Thoracic aorta (tissue), 2 donors: ENCODE measurements at places on chromosomes 12 and 14.

DNA sequence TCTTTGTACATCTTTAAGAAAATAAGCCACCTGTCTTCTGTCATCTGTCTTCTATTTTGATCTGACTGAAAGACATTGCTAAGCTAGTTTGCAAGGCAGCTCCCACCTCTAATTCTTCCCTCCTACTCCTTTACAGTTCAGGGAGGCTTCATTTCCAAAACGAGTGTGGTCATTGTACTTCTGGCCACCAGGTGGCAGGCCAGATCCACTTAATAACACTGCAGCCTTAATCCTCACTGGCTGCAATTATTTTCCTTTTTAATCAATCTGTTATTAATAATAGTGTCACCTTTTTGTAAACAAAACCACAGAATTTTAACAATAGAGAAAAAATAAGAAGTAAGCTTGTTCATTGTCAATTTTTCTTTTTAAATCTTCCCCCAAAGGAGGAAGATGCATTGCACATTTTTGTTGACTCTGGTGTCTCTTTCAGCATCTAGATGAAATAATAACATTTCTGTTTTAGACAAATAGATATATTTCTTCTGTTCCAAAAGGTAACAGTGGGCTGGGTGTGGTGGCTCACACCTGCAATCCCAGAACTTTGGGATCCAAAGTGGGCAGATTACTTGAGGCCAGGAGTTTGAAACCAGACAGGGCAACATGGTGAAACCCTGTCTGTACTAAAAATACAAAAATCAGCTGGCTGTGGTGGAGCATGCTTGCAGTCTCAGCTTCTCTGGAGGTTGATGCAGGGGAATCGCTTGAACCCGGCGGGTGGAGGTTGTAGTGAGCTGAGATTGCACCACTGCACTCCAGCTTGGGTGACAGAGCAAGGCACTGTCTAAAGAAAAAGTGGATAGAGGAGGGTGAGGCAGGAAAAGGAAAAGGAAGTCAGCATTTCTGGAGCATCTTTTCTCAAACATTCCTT, 23.3 kb downstream of the GABARAPL1 start:
- DNase-seq = no peak

DNA sequence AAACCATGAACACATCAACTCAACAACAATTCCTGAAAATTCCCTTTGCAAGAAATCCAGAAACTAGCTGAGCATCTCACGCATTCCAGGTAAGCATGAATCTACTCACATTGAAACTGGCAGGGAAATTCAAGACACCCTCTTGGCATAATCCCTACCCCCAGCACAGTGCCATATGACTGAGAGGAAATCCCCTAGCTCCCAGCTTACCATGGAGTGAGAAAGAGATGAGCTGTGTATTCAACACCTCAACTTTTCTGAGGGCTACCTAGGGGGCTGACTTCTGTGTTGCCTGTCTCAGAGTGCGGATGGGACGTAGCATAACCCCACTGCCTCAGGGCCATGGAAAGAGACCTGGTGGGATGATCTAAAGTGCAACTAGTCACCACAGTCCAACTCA, 37.7 kb upstream of the GPR132 start:
- DNase-seq = no peak

DNA sequence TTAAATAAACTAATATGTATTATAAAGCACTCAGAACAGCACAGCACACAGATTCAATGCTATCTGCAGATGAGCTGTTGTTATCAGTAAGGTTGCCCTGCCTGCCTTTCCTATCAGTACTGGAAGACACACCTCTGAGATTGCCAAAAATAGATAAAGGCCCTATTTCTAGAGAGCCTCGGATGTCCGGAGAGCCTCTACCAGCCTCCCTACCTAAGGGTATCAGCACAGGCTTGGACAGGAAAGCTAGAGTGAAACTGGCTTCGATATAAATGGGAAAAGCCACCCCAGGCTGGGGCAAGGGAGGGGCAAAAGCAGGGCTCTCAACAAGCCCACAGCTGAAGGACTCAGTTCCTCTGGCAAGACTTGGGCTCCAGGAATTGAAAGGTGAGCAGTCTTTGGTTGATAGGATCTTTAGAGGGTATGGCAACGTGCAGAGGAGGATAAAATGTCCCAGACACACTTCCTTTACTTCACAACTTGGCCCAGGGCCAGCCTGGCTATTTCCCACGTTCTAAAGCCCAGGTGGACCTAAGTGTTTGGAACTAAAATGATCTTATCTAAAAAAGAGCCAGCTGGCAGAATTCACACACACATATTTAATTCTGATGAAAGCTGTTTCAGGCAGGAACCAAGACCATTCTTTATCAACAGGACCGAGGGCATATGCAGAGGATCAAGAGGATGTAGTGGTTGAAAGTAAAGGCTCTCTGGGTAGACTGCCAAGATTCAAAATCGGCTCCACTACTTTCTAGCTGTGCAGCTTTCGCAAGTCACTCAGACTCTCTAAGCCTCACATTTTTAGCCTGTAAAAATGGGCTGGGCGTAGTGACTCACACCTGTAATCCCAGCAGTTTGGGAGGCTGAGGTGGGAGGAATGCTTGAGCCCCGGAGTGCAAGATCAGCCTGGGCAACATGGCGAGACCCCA, 37.8 kb upstream of the ITPR2 start:
- no peak for DNase-seq

GRCh38 chr12:66323017-66323416, 20.7 kb downstream of the HELB start:
- no peak for DNase-seq

GRCh38 chr12:27219693-27220054, 24.4 kb upstream of the STK38L start:
- DNase-seq = no peak

GRCh38 chr12:6957741-6958608, 6.8 kb downstream of the PTPN6 start:
- no peak for DNase-seq

DNA sequence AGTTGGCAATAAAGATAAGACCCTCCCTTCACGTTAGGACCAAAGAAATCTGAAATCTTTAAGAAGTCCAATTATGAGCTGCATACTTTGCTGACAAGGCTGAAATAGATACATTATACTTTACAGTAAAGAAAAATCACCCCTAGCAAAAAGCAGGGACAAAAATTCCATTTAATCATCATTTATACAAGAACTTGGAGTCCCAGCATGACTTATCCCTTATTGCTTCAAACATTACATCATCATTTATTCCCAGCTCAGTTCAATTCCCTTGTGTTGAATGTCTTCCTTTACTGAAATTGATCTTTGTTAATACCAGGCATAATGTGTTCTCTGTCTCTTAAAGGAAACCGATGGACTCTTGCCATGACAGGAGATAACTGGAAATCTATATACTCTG, 449.6 kb upstream of the CCDC196 start:
- DNase-seq = no peak

DNA sequence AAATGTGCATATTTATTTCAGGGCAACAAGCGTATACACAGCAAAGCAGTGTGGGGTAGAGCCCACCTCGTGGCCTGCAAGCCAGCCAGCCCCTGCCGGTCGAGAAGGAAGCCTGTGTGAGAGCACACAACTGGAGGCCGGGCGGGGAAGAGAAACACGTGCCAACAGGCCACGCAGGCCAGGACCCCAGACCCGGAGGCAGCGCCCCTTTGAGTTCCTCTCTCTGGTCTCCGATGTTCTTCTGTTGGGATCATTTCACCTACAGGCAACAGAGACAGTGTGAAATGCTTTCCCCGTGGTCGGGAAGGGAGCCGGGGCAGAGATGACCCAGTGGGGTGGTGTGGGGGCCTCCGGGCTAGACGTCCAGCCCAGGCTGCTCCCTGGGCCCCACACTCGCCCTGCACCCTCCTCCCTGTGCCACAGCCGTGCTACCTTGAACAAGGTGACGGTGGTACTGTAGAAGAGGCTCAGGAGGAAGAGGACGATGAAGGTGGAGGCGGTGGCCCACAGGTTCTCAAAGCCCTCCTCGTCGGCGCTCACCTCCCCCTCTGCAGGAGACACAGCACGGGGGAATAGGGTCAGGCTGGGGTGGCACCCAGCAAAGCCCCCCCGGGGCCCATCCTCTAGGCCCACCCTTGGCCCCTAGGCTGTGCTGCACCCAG, 325.5 kb downstream of the TMEM121 start:
- DNase-seq = no peak

- no peak for DNase-seq
These were observed 804.5 kb downstream of the NRXN3 start for GRCh38 chr14:78974691-78975090.
